ENCODE measurements at places on chromosomes 1 and 21.
A peak's percentile ranks its signal among the peaks of the same experiment; 100 is the strongest.

GRCh38 chr1:216921866-216922265 is 198.6 kb upstream of the ESRRG start:
- no peak for DNase-seq

GRCh38 chr1:178620584-178621475 is 104.2 kb upstream of the RALGPS2 start:
- no peak for DNase-seq

- DNase-seq: no peak
These were observed 17.1 kb upstream of the IVNS1ABP start for GRCh38 chr1:185334182-185334581.

DNA sequence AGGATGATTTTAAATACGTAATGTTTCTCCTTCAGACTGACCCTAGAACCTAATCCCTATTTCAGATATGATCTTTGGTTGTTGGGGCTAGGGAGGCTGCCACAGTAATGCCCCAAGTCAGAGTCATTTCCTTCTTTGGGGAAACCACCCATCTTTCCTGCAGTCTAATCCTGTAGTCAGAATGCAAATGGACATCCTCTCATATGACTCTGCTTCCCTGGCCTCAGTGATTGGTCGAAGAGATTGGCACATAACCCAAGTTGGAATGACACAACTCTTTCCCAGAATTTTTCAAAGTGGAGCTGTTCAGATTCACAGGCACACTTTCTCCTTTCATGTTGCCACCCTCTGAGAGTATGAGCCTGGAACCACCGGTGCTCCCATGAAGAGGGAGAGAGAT is 58.8 kb upstream of the ZNF644 start:
- no peak for DNase-seq

DNA sequence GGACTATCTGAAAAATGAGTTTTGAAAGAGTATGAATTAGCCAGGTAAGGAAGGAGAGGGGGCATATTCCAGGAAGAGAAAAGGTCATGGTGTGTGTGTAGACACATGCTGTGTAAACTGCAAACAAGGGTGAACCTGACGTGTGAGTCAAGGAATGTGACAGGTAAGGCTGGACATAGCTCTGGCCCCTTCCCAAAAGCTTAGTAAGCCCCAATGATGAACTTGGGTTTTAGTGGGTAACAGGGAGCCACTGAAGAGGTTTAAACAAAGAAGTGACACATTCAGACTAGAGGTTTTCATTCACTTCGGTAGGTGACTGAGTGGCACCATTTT is 36.7 kb downstream of the EGLN1 start:
- DNase-seq: no peak

GRCh38 chr21:17343055-17343454 is 169.8 kb upstream of the CXADR start:
- DNase-seq: no peak

DNA sequence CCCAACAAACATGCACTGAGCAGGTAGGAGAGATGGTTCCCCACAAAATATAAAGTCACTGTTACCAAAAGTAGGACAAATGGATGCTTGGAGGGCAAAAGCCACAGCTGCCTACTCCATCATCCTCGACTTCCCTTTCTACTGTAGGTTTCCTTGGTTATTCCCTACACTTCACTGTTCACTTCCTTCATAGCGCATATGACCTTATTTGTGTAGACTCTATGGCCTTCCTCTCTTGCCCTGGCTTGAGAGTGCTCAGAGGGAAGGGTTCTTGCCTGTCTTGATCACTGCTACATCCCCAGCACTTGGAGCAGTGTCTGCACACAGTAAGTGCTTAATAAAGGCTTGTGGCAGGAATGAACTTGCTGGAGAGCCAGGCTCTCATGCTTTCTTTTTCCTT is 14.6 kb upstream of the TRNP1 start:
- no peak for DNase-seq

- no peak for DNase-seq
These were observed 7.1 kb downstream of the C1orf21 start for GRCh38 chr1:184393962-184394361.

DNA sequence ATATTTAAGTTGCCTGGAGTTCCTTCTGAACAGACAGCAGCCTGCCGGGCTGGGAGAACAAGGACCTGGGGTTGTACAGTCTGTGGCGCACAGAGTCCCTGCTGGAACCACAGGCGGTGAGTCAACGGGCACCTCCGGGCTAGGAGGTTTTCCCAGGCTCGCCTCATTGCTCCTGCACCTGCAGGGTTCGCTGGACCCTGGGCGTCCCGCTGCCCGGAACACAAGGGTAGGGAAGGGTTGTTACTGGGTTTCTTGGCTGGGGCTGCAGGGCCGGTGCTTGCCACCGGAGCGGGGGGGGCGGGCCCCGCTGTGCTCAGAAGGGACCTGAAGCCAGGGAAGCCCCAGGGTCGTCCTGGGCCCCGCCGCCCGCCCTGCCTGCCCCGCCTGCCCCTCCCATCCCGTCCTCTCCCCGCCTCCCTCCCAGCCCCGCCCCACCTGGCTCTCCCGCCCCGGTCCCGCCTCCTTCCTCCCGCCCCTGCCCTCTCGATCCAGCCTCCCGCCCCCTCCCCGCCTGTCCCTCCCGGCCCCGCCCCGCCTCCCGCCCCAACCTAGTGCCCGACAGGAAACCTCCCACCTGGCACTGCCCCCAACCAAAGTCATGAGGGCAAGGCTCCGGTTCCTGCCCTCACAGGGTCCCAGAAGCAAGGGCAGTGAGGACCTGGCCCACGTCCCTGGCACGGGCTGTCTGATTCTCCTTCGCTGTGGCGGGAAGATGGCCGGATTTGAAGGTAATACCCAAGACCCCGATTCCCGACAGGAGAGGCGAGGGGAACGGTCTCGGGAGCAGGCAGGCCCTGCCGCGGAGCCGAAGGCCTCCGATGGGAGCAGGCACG is 6.8 kb downstream of the JMJD4 start:
- DNase-seq: peak; percentile 57

DNA sequence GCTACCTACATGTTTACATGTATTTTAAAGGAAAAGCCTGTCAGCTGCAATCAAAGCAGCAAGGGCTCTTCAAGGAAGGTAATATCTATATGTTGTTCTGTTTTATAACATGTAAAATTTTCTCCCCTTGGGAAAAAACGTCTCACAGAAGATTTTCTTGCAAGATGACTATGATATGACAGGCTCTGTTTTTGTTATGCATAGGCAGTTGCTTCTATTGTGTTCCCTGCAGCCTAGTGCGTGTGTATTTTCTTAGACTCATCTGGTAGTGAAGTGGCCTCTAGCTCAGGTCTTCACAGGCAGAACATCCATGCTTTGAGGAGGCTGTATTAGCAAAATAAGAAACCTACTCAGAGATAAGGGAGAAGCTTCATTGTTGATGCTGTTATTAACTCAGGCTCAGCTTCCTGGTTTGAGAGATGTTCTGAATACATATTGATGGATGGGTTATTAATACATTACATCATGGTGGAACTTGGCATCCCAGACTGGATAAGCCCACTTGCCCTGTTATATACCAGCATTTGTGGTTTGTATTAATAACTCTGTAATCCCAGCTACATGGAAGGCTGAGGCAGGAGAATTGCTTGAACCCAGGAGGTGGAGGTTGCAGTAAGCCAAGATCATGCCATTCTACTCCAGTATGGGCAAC is 35.8 kb downstream of the LAMC1 start:
- no peak for DNase-seq

GRCh38 chr1:201348211-201348566 is 29.3 kb downstream of the TNNT2 start:
- DNase-seq: no peak

DNA sequence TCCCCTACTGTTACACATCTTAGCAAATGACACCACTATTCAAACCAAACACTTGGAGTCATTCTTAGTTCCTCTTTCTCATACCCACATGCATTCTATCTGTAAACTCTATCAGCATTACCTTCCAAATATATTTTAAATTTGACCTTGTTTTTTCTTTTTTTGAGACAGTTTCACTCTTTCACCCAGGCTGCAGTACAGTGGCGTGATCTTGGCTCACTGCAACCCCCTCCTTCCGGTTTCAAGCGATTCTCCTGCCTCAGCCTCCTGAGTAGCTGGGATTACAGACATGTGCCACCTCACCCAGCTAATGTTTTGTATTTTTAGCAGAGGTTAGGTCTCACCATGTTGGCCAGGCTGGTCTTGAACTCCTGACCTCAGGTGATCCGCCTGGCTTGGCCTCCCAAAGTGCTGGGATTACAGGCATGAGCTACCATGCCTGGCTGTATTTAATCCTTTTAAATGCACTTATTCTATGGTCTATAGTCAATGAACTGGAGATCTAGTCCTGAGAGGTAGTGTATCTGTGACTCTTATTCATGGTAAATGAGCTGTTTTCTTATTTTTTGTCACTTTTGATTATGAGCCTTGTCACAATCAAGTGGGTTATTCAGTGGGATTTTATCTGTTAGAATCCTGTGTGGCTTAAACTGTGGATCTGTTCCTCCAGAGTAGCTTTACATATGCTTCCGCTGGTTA is 73.1 kb downstream of the GATAD2B start:
- no peak for DNase-seq

DNA sequence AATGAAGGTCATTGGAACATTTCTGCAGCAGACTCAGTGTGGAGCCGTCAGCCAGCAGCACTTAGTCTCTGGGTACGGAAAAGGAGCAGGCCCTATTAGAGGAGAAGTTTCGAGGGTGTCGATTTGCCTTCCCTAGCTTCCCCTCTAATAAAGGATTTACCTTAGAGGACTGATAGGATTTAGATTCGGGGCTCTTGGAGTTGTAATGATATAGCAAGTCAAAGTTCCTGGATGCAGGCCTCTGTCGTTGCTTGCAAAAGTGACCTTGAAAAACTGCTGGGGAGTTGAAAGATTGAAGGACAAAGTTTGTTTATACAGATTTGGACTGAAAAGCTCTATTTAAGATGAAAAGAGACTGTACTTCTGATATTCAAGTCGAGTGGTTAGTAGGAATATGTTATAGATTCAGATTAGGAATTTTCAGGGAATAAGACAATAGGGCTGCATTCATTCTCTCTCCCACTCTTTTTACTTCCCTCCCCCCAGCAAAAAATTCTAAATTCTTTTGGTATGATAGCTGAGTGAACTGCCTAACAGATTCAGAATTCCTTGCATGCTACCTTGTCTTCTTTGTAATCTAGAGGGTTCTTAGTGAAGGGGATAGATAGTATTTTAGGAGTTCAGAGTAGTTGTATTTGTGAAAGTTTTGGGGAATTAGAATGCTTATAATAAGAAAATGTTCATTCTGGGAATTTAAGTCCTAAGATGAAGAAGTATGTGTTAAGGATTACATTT is 19.2 kb downstream of the NFYC start:
- DNase-seq: no peak

- no peak for DNase-seq
These were observed 55.8 kb upstream of the PDE9A start for GRCh38 chr21:42597487-42598158.

- DNase-seq: no peak
These were observed 18.3 kb upstream of the ALPL start for GRCh38 chr1:21490774-21491487.

DNA sequence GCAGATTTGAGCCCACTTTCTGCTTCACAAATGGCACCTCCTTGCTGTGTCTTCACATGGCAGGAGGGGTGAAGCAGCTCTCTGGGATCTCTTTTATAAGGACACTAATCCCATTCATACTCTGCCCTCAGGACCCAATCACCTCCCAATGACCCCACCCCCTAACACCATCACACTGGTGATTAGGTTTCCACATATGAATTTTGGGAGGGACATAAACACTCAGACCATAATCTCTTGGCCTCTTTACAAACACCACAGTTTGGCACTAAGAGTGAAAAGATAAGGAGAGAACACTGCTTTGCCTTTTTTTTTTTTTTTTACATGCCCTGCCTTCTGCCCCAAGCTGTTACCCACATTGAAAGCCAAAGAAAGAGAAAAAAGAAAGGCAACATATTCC is 166.2 kb upstream of the NFIA start:
- DNase-seq: no peak

- no peak for DNase-seq
These were observed 687 bp upstream of the RASSF5 start for GRCh38 chr1:206506405-206507283.

- DNase-seq: no peak
These were observed 85.7 kb downstream of the NENF start for GRCh38 chr1:212518188-212519054.

DNA sequence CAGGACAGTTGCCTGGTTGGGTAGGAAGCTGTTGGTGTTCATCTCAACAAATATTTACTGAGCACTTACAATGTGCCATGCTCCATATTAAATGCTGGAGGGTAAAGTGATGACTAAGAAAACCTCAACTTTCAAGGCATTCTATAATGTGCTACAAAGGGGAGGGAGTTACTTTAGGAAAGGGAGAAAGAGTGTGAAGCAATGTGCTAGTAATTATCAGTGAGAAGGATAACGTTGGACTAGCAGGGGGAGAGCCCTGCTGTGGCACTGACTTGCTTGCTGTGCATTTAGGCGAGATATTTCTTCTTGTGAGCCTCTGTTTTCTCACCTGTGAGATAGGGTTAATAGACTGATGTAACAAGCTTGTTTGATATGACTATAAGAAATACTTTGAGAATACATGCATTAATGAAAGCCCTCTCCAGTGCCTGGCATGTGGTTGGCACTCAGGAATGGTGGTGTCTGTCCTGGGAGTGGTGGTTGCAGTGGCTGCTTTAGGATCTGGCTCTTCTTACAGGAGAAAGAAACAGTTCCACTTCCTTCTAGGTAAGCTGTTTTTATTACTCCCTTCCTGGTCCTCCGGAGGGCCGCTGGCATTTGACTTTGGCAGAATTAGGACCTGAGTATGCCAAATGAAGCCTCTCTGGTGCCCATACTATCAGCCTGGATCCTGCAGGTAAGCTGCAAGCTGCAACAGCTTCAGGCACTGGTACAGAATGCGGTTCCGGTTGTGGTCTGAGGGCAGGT is 111.1 kb upstream of the COA6 start:
- no peak for DNase-seq

- DNase-seq: no peak
These were observed 57.2 kb upstream of the CNIH3 start for GRCh38 chr1:224558904-224559303.

DNA sequence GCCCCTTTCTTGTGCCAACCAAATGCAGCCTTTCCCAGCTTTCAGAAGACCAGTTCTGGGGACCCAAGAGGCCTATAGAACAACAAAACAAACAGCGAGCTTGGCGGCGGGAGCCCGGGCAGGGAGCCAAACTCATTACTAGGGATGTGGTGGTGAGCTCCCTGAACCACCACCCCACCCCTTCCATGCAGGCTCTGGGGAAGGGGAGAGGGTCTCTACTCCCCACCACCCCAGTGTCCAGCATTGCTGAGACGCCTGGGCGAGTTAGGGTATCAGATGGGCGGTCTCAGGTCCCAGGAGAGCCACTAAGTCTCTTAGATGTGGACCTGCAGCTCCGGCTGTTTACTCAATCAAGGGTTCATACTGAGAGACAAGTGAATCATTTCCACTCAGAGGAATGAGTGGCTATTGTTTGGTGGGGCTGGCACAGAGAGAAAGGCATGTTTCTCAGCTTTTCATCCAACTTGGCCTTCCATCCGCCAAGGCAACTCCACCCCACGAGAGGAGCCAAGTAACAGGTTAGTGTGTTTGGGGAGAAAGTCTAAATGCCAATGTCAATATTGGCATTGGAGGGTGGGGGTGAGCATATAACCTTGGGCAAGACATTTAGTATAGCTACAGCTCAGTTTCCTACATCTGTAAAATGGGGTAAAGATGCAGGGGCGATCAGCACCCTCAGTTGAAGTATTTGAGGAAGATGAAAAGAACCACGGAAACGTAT is 40.9 kb downstream of the PLXNA2 start:
- no peak for DNase-seq

Measured in CD4-positive, alpha-beta T cell treated with Interleukin-2 at 100 ng/mL for 4 hours (primary cell).